ENCODE measurements at places on chromosomes 11 and 22.
A peak's percentile ranks its signal among the peaks of the same experiment; 100 is the strongest.

DNA sequence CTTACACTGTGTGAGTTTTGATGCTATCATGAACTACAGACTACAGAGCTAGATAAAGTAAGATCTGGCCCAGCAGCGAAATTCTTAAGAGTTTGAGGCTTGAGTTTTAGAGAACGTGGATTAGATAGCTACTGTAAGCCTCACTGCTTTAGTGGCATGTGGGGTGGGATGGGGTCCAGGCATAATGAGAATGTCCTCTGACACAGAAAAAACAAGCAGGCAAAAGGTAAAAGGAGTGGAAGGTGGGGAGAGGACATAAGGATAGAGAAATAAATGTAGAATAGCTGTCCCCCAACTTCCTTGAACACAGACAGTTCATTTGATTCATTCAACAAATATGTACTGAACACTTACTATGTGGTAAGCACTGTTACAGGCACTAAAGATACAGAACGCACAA lies 324.5 kb upstream of the PITPNB start:
- DNase-seq, result no peak

DNA sequence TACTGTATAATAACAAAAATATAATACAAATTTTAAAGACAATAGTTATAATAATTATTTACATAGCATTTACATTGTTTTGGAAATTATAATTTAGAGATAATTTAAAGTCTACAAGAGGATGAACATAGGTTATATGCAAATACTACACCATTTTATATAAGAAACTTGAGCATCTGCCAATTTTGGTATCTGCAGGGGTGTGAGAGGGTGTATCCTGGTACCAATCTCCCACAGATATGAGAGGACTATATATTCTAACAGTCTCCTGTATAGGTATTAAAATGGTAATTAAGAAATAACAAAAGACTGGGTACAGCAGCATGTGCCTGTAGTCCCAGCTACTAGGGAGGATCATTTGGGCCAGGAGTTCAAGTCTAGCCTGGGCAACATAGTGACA lies 134.4 kb downstream of the APOL5 start:
- no peak for DNase-seq

GRCh38 chr11:4626207-4627099 lies 10.8 kb upstream of the OR51D1 start:
- no peak for DNase-seq

DNA sequence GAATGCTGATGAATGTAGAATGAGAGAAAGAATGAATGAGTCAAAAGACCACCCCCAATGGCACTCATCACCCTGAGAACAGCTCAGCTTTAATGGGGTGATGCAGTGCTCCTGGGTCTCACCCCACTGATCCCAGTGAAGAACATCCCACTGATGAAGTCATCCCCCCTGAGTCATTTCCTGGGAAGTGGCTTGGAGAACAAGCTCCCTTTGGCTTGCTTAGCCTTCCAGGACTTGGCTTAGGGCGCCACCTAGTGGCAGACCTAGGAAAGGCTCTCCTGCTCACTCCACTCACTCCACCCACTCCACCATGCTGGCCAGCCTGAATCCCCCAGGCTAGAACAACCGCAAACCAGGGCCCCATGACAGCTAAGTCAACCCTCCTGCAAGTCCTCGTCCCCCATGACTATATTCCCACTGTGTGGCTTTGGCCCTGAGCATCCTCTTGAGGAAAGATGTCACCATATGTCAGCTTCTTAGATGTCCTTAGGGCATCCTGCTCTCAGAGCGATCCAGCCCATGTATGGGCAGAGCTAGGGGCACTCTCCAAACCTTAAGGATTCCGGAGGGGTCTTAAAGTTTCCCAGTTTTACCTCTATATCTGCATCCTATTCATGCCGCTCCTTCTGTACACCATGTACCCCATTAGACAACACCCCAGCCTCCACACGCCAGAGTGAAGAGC lies 17.8 kb upstream of the TMPRSS13 start:
- DNase-seq, result peak; percentile 81

- DNase-seq, result no peak
Measured at GRCh38 chr22:27609451-27609888, 192.1 kb downstream of the MN1 start.

GRCh38 chr11:105027678-105028077 lies 4.7 kb upstream of the CASP5 start:
- no peak for DNase-seq

GRCh38 chr11:65887723-65888162 lies 528 bp downstream of the FIBP start:
- no peak for DNase-seq

GRCh38 chr22:22753526-22754267 lies 109.3 kb downstream of the GGTLC2 start:
- DNase-seq, result peak; percentile 62

DNA sequence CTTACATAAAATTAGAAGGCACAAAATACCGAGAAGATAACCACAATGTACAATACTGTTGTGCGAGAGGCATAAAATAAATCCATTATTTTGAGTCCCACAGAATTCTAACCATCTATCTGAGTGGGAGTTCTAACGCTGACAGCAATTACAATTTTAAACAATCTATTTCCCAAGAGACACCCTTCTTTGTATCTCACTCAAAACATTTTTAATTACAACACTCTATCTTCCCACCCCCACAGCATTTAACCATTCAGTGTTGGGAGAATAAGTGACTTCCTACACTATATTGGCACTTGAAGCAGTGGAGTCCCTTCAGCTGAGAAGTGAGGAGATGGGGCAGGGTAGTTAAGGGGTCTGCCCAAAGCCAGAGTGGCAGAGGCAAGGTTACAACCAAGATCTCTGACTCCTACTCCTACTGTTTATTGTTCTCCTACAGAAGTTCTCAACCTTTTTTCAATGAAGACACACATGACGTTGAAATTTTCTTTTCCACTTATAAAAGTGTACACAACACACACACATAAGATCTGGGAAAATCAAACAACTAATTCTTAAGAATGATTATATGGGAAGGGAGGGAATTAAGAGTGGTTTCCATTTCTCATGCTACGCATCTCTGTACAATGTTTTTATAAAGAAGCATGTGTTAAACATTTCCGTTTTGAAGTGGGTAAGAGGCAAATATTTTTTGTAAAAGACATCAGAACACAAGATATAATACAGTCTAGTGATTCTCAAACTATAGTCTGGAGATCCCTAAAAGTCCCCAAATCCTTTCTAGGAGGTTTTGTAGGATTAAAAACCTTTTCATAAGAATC lies 10.9 kb downstream of the SLC25A17 start:
- DNase-seq, result no peak

DNA sequence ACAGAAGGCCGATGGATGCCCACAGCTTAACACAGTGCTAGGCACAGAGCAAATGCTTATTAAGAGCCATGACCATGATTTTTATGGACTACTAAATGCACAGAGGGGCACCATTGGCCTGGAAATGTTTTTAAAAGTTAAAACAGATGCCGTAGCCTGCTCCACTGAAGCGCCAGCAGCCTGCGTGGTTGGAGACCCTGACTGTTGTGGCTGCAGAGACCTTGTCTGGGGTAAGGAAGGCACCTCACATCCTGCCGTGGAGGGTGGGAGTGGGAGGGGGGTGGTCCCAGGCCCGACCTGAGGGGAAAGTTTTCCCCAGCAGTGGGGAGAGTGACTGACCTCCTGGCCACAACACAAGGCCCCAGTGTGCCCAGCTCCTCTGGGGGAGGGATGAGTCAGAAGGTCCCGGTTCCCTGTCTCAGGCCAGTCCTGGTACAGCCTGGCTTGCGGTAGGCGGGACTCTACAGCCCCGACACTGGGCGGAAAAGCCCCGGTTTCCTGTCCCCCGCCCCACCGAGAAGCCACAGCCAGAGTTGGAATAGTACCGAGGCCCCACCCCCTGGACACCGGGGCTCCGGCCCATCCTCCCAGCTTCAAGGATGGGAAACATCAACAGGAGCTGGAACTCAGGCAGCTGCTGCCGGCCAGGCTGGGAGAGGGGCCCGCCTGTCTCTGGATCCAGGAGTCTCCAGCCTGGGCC lies 7.0 kb downstream of the CHST1 start:
- no peak for DNase-seq

DNA sequence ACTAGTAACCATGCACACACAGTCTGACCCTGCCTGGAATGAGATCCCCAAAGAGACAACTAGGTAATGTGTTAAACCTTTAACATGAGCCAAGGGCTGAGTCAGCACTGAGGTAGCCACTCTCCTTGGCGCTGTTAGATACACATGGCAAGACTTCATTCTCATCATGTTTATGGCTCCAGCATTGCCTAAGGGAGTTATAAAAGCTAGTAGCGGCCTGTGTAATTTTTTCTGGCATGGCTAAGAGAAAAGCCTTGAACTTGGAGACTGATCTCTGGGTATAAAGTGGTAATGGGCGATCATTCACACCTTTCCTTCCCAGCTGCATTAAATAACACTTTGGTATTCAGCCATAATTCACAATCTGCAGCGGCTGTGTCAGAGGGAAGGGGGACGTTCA lies 779.7 kb upstream of the LRRC4C start:
- no peak for DNase-seq

- DNase-seq, result no peak
Measured at GRCh38 chr11:74520316-74520715, 26.8 kb upstream of the LIPT2 start.

DNA sequence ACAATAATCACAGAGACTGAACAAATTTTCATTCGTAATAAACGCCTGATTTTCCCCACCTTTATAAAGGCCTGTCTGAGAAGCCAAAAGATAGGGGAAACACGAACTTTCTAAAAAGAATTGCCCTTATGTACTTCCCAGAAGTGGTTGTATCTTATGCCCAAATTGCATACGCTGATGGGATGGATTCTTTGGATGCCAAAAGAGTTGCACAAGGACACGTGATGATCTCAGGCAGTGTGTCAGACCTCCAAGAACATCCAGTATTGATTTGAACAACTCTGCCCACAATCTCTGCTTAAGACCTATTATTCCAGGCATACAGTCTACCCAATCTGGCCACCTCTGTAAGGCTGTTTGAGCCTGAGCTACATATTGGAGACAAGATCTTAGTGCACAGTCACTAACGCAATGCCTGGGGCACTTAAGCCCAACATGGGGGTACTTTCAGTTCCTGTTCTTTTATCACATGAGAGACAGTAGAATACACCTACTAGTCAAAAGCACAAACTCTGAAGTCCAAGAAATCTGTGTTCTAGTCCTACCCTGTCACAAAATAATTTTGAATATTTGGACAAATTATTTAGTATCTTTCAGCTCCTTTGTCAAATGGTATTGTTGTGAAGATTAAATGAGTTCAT lies 38.9 kb downstream of the OR10A6 start:
- DNase-seq, result no peak

GRCh38 chr22:32968746-32969145 lies 89.4 kb downstream of the SYN3 start:
- DNase-seq, result no peak

DNA sequence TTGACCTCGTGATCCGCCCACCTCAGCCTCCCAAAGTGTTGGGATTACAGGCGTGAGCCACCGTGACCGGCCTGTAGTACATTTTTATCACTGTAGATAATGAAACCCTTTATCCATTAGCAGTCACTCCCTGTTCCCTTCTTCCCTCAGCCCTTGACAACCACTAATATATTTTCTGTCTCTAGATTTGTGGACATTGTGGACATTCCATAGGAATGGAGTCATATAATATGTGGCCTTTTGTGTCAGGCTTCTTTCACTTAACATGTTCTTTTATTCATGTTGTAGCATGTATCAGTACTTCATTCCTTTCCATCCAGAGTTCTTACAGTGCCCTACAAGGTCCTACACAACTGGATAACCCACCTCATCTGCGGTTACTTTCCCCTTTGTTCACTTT lies 30.5 kb downstream of the RRM1 start:
- DNase-seq, result no peak

DNA sequence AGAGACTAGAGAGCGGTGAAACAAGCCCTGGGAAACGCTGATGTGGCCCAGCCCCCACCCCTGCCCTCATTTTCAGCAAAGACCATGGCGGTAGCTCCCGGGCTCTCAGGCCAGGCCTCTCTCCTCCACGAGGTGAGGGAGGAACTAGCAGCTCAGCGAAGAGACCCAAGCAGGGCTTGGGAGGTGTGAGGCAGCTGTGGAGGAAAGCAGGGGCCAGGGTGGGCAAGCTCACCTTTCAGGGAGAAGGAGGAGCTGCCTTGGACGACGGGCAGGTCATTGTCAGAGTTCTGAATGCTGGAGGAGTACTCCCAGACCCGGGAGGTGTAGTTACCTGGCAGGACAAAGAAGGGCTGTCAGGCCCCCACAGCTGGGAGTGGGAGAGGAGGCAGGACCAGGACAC lies 19.9 kb downstream of the TRIM29 start:
- DNase-seq, result no peak

DNA sequence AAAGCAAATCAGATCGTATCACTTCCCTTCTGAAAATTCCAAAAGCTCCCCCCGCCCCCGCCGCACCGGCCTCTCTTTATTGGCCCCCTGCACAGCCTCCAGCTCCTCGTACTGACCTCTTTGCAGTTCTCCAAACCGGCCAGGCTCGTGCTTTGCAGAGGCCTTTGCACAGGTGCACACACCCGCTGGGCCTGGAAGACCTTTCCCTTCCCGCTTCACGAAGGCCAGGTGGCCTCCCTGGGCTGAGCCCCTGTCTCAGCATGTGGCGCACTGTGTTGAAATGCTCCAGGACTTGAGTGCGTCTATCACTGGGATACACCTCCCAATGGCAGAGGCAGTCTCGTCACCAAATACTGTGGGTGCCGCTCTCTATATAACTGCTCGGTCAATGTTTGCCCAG lies 13.2 kb upstream of the ADA2 start:
- DNase-seq, result no peak
